ENCODE measurements at places on chromosomes 12 and 14.

DNA sequence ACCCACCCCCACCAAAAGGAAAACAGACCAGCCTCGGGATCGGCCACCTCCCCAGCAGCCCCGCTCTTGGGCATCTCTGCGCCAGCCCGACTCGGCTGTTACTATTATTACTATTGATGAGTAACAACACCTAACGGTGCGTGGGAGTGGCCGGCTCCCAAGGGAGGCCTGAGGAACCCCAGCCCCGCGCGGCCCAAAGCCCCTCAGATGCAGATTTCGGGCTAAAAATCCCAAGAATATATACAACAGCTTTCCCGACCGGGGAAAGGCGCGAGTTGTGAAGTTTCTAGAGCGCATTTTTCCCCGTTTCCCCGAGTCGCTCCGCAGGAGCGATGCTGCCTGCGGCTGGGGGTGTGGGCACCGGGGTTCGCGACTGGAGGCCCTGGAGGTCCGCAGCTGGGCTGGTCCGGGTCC, 565 bp downstream of the NT5DC3 start:
- DNase-seq = no peak

- DNase-seq = no peak
Observed at GRCh38 chr12:5923043-5923605, 21.9 kb downstream of the ANO2 start.

DNA sequence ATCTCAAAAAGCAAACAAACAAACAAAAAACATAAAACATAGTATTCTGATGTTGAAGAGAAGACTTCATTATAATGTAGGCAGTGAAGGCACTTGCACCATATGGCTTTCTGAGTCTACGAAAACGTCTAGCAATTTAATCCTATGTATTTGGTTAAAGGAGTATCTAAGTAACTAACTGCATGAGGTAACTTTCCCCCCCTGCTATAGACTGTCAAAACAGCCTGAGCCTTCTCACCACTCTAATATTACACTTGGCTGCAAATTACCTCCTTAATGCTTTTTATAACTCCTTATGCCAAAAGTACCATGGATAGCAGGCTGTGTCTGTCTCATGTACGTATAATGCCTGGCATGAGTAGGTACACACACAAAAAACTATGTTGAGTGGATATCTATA, 607.6 kb upstream of the FLRT2 start:
- DNase-seq = no peak

DNA sequence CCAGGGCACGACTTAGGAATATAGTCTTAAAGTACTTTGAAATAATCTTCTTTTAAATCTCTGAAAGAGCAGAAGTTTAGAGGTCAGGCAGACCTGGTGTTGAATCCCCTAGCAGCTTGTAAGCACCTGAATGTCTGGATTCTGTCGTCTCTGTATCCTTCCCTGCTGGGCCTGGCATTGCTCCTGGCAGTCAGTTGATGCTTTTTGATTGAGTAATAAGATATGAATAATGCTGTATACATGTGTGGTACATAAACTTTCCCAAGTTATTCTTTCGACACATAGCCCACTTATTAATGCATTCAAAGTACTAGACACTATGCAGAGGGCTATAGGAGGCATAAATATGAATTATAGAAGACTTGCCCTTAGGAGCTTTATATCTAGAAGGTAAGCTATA, 31.4 kb downstream of the EVL start:
- DNase-seq = no peak

- DNase-seq = peak; percentile 31
Observed at GRCh38 chr12:11771356-11771755, 121.9 kb downstream of the ETV6 start.

- no peak for DNase-seq
Observed at GRCh38 chr14:75831455-75831854, 150.3 kb downstream of the TGFB3 start.

- DNase-seq = no peak
Observed at GRCh38 chr12:130440411-130441080, 102.9 kb downstream of the PIWIL1 start.

- DNase-seq = no peak
Observed at GRCh38 chr12:39923364-39923763, 182.5 kb downstream of the SLC2A13 start.

- no peak for DNase-seq
Observed at GRCh38 chr14:68268719-68269118, 449.1 kb downstream of the RAD51B start.

DNA sequence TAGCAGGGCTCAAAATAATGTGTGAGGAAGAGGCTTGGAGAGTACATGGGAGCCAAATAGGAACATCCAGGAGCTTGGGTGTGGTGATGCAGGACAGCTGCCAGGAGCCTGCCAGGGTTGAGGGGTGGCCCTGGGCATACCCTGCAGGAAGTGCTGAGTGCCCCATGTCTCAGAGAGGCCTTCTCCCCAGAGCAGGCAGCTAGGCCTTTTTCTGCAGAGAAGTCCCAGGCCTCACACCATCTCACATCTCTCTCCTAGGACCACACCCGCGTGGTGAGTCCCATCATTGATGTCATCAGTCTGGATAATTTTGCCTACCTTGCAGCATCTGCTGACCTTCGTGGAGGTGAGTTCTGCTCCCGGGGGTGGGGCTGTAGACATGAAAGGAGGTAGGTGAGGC, 66.9 kb downstream of the ERH start:
- DNase-seq = no peak

GRCh38 chr12:93299262-93299846, 78.4 kb upstream of the NUDT4 start:
- DNase-seq = no peak

DNA sequence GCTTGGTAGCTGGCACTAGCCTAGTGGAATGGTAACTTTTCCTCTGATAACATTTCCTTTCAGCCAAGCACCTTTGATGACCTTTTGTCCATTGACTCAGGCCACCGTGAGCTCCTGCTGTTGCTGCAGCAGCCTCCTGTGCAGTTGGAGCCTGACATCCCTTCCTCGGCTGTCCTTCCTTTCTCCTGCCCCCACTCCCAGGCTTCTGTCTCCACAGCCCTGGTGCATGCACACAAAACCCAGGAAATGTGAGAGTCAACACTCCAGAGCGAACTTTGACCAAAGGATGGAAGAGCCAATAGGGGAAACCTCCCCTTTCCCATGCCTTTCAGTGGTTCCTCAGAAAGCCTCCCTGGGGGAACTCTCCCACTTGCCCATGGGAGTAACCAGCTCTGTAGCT, 115.0 kb downstream of the TMEM260 start:
- no peak for DNase-seq

DNA sequence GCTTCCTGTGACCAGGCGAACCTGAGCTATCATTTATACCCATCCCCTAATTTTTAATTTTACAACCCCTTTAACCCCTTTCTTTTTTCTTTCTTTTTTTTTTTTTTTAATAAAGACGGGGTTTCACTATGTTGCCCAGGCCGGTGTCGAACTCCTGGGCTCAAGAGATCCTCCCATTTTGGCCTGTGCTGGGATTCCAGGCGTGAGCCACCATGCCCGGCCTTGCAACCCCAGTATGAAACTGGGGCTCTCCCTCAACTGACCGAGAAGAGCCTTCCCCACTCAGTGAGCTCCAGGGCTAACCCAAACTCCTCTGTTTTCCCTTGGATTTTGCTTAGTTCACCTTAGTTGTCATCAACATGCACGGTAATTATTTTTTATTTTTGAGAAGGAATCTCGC, 992 bp downstream of the CPSF2 start:
- no peak for DNase-seq

GRCh38 chr12:115953031-115953430, 324.5 kb downstream of the MED13L start:
- no peak for DNase-seq

GRCh38 chr12:121139286-121139685, 6.6 kb downstream of the P2RX7 start:
- no peak for DNase-seq

- no peak for DNase-seq
Observed at GRCh38 chr14:56057071-56057741, 61.0 kb upstream of the PELI2 start.

- no peak for DNase-seq
Observed at GRCh38 chr14:99777951-99778350, 15.3 kb upstream of the EML1 start.

GRCh38 chr12:59134750-59135149, 214.4 kb upstream of the LRIG3 start:
- no peak for DNase-seq

GRCh38 chr12:34264110-34264509, 241.8 kb downstream of the ALG10 start:
- DNase-seq = no peak

DNA sequence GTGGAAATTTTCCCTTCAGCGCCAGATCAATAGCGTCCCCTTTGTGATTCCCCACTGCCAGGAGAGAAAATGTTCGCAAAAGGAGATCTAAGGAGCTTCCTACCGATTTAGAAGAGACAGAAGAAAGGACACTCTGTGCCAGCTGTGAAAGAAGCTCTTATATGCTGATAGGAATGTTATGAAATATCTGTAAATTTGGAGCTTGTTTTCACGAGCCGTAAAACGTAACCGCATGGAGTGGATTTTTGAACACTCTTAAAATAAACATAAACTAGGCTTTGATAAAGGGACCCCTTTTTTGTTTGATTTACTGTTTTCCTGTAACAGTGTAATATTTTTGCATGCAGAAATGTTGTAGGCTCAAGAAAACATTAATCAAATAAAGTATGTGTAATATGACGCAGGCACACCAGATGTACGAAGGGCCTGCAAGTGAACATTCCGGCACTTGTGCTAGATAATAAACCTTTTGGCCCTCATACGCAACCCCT, 346.8 kb downstream of the ETNK1 start:
- DNase-seq = no peak

DNA sequence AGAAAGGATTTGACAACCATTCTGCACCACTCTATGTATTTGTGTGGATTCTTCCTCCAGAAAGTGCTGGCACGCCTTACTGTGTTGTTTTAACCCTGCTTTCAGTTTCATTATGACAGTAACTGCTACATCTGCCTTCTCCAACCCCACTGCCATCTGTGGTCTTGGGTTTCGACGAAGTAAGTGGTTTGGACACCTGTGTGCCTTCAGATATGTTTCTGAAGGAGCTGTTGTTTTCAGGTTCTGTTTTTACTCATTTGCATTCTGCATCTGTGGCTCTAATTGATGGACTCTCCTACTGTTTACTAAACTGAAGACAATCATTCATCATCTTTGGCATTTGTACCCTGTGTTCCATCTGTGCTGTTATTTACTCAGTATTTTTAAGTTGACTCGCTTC, 4.1 kb downstream of the TSHR start:
- DNase-seq = peak; percentile 48

DNA sequence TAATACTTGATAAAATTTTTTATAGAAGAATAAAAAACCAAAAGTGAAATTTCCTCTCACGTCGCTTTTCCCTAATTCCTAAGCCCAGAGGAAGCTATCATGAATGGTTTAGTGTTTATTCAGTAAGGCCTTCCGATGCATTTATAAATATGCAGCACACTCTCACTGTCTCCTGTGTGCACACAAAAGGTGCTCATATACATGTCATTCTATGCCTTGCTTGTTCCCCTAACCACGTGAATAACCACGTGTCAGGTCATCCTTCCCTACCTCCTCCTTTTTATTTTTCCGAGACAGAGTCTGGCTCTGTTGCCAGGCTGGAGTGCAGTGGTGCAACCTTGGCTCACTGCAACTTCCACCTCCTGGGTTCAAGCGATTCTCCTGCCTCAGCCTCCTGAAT, 29.6 kb downstream of the PIGH start:
- no peak for DNase-seq

GRCh38 chr14:59282378-59282765, 93.9 kb downstream of the DAAM1 start:
- DNase-seq = no peak

GRCh38 chr12:47149146-47149545, 69.4 kb upstream of the AMIGO2 start:
- no peak for DNase-seq

DNA sequence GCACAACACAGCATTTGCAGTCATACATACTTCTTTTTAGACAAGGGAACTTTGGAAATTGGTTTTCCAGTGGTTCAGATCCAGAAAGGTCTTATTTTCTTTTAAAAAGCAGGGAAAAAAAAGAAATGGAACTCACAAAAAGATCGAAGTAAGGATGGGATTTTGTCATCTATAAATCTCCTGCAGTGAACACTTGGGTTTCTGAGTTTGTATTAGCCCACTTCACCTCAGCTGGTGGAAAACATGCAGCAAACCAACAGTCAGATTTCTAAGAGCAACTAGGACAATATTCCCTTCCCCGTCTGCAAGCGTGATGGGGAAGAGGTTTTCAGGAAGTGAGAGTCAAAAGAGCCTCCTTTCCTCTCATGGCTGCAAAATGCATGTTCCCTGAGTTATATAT, 4.6 kb downstream of the MYF5 start:
- DNase-seq = no peak

- no peak for DNase-seq
Observed at GRCh38 chr12:63845726-63846125, 1.2 kb downstream of the SRGAP1 start.

GRCh38 chr14:80845856-80846255, 95.7 kb downstream of the CEP128 start:
- DNase-seq = no peak

DNA sequence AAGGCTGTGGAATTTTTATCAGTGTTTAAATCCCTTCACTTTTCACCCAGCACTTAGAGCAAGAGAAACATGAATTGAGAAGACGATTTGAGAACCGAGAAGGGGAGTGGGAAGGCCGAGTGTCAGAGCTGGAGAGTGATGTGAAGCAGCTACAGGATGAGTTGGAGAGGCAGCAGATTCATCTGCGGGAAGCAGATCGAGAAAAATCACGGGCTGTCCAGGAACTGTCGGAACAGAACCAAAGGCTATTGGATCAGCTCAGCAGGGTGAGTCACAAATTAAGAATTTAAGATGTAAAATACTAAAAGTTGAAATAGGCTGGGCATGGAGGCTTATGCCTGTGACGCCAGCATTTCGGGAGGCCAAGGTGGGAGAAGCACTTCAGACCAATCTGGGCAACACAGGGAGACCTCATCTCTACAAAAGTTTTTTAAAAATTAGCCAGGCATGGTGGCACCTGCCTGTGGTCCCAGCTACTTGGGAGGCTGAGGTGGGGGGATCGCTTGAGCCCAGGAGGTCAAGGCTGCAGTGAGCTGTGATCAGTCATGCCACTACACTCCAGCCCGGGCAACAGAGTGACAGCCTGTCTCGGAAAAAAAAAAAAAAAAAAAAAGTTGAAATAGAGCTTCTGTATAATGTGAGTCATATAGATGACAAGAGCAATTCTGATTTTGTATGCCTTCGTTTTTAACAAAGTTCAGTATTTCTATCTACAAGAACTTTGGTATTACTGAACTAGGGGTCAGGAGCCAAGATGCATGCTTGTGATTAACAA, 9.6 kb downstream of the BICDL1 start:
- no peak for DNase-seq
